ENCODE measurements at places on chromosomes 11 and 22.

GRCh38 chr11:45005106-45005505 lies 54.4 kb upstream of the TP53I11 start:
- no peak for DNase-seq

DNA sequence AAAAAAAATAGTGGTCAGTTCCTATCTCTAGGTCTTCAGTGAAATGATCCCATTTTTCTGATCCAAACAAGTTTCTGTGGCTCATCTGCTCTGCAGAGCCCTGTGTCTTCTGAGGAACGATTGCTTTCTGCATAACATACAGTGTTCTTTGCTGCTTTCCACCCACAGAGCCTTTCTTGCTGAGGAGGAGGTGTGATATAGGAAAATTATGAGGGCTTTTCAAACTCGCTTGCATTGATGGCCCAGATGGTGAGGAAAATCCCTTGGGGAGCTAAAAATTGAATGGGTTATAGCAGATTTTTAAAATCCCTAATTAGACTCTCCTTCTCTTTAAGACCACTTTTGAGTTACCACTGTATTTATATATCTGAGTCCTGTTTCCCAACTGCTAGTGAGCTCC lies 31.3 kb downstream of the JAM3 start:
- DNase-seq: no peak

GRCh38 chr22:40024201-40025061 lies 29.7 kb downstream of the FAM83F start:
- peak; percentile 17 for DNase-seq

GRCh38 chr11:11659567-11660362 lies 38.0 kb upstream of the GALNT18 start:
- no peak for DNase-seq

DNA sequence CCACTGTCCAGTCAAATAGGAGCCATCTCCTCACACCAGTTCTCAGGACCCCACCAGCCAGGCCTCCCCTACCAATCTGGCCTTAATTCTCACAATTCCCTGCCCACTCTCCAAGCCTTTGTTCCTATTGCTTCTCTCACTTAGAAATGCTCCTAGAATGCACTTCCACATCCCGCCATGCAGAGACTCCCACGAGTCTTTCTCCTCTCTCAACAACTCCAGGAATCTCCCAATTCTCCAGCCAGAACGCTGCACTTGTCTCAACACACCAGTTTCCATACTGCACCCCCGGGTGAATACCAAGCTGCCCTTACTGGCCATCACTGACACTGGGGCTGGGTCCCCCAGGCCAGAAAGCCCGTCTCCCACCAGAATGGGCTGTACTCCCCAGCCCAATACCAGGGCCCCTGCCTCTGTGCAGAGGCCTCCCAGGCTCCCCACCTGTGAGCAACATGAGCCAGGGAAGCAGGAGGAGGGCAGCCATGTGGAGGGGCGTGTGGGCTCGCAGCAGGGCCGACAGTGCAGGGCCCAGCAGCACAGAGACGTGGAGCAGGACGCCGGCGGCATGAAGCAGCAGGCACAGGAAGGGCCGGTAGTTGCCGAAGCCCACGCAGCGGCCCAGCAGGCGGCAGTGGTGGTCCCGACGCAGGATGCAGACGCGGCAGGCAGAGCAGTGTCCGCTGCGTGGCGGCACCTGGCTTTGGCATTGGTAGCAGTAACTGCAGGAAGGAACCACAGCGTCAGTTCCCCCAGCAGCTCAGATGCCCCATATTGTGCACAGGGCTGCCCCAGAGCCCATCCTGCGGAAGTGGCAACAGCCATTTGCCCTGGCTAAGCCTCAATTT lies 2.4 kb downstream of the ZDHHC24 start:
- DNase-seq: no peak

GRCh38 chr11:128515086-128515485 lies 72.3 kb downstream of the ETS1 start:
- no peak for DNase-seq

- no peak for DNase-seq
Observed at GRCh38 chr22:43131773-43132501, 11.3 kb downstream of the MCAT start.
